A549 (cell line): ENCODE measurements at places on chromosomes 2 and 18.

GRCh38 chr2:85794038-85794441 lies 40.2 kb downstream of the ATOH8 start:
- DNase-seq = no peak

- DNase-seq = no peak
Observed at GRCh38 chr2:110741491-110741980, 9.2 kb downstream of the ACOXL start.

GRCh38 chr18:45167631-45168280 lies 447.5 kb upstream of the SLC14A2 start:
- DNase-seq = no peak

DNA sequence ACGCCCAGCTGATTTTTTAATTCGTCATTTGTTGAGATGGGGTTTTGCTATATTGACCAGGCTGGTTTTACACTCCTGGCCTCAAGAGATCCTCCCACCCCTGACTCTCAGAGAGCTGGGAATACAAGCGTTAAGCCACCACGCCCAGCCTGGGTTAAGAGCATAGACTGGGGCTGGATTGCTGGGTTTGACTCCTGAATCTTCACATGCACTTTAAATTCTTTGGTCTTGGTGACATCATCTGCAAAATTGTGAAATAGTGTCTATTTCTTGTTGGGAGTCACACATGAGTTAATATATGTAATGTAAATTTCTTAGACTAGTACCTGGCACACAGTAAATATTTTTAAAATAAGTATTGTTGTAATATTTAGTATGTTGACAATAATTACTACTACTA lies 257.4 kb downstream of the DOK6 start:
- no peak for DNase-seq

GRCh38 chr2:218397820-218398436 lies 1.7 kb upstream of the CTDSP1 start:
- peak; percentile 65 for DNase-seq

DNA sequence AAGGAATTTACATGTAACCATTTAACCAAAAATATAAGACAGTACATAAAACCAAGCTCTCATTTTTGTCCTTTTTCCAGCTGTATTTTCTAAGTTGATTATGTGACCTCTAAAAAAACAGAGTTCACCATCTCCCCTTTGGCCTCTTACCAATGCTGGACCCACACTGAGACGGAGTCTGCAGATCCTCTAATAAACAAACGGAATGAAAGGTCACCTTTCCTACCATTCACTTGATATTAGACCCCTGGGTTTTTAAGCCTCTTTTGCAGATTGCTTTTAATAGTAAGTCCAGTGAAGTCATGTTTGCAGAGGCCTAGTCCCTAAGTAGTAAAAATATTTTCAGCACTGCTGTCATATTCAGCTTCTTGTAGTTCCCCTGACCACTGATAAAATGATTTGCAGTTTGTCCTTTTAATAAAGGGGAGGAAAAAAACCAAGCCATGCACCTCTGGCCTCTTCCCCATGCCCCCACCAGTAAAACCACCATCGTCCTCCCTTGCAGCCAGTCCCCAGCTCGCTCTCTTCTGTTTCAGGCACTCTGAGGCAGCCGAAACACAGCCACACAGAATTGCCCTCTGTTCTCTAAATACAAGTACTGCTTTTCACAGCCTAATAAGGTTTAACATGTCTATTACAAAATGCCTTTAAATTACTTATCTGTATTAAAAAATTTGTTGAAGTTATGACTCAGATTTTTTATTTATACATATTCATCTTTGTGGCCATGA lies 427.5 kb downstream of the PARD3B start:
- no peak for DNase-seq

- DNase-seq = no peak
Observed at GRCh38 chr2:212773808-212774339, 235.3 kb upstream of the ERBB4 start.

GRCh38 chr2:200747668-200748618 lies 63.8 kb upstream of the BZW1 start:
- peak; percentile 94 for DNase-seq

GRCh38 chr2:3023531-3023930 lies 354.1 kb downstream of the EIPR1 start:
- DNase-seq = no peak

DNA sequence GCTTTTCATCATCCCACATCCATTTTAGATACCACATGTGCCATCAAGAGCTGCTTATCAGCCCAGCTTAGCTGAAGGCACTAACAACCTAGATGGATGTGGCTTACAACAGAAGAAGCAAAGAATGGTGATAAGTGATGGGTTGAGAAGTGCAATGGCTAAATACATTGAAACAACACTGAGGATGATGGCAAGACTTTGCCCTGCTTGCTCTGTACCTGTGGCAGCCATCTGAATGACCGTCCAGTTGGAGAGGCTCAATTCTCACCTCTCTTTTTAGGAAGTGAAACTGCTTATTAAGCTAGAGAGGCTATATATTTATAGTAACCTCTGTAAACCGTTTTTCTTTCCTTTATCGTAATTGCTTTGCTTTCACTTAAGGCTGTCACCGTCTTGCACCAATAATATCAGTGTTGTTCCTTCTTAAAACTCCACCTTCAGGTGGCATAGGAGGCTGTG lies 5.7 kb downstream of the GPATCH11 start:
- DNase-seq = no peak

DNA sequence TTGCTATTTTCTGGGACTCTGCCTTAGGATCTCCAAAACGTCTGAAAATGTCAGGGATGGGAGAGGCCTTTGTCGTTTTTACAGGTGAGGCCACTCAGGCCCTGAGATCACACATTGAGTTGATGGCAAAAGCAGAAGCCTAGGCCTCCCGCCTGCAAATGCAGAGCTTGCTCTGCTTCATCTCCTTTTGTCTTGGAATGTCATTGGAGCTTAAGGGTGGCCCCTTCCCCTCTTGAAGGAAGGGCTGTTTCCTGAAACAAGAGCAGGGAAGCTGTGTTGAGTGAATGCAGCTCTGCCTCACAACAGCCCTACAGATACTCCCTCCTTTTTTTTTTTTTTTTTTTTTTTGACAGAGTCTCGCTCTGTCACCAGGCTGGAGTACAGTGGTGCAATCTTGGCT lies 123.5 kb downstream of the GLI2 start:
- no peak for DNase-seq

DNA sequence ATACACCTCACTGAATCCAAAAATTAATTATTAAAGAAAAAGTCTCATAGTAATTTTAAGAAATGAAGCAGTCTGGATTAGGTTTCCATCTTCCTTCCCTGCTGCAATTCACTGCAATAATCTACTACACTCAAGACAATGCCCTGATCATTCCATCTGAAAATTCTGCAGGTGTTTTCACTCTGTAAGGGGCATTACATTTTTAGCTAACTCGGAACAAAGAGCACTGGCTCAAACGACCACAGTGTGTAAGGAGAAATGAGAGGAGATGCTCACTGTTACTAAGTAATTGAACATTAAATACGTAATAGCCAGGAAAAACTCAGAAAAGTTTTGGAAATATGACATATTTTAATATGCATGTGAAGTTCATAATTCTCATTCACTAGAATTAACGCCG lies 1.3 kb downstream of the B4GALT6 start:
- DNase-seq = no peak

GRCh38 chr18:35172009-35172408 lies 68.8 kb upstream of the ZNF397 start:
- no peak for DNase-seq

- no peak for DNase-seq
Observed at GRCh38 chr2:218282173-218282991, 9.9 kb downstream of the TMBIM1 start.

- DNase-seq = peak; percentile 33
Observed at GRCh38 chr2:106868275-106868674, 17.7 kb downstream of the ST6GAL2 start.

DNA sequence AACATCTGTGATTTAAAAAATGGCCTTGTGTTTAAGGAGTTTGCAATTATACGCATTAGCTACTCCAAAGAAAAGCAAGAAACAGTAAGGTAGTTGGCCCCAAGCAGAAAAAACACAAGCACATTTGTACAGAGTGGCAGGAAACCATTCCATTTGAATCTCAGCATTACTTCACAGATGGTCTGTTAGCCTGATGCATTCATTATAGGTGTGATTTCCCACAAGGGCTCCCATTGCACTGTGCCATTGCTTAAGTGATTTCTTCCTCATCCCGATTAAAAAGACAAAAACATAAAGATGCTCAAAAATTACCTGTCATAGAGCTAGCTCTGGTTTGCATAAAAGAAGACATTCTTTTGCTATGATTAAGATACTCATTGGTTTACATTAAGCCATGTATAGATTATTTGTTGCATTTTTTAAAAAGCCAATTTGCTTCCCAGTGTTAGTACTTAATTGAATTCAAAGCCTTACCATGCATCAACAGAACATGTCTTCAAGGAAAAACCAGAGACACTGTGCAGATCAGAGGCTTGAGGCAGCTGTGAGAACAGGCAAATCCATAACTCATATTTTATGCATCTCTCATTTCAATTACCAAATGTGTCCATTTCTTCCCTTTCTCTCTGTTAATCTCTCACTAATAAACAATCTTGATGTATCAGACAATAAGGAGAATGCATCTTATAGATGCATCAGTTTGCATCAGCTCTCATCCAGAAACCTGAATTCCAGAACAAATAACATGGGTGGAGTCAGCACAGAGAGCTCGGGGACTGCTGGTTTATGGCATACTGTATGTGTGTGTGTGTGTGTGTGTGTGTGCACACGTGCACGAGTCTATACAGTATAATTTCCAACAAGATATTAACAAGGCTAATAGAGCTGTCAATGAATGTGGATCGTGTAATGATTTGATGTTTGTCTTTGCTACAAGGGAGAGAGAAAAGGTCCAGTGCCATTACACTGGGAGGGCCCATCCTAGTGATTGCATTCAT lies 558.6 kb upstream of the HS6ST1 start:
- DNase-seq = no peak

- DNase-seq = no peak
Observed at GRCh38 chr18:44961288-44961995, 280.8 kb downstream of the SETBP1 start.

DNA sequence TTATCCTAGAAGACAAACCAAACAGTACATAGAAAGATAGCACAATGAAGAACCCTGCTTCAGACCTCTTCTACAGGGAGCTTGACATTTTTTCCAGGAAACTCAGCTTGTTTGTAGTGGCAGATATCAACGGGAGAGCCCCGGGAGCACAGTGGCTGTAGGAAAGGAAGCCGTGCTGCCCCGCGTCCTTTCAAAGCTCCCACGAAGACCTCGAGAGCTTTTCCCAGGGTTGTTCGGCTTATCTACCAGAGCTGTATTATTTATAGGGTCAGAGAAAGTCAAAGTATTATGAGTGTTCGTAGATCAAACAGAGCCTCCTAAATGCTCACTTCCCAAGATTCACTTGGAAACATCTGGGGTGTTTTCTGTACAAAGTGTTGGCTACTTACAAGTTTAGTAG lies 167.1 kb upstream of the COPS8 start:
- DNase-seq = no peak

DNA sequence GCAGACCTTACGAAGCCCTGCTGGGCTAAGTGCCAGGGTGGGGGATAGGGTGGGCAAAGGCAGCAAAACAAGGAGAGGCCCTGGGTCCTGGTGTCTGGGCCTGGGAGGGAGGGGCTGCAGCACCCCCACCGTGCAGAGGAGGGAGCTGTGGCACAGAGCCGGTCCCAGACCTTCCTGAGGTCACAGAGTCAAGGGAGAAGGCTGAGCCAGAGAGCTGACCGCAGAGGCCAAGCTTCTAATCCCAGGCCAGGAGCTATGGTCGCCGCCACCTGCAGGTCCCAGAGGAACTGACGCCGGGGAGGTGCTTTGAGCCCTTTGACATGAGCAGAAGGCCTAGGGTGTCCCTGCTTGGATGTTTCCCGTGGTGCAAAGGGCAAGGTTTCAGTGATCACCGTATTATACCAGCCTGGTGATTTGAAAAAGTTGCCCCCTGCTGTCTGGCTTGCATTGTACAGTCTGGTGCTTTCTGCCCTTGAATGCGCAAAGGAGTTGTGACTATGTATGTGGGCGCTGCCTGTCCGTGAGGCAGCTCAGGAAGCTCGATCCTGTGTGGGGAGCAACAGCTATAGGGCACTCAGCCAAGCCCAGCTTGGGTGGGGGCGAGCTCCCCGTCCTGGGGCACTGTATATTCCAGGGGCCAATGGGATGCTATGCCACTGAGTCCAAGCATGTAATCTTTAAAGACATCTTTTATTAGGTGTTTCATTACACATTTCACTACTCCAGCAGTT lies 44.3 kb downstream of the EDAR start:
- no peak for DNase-seq

DNA sequence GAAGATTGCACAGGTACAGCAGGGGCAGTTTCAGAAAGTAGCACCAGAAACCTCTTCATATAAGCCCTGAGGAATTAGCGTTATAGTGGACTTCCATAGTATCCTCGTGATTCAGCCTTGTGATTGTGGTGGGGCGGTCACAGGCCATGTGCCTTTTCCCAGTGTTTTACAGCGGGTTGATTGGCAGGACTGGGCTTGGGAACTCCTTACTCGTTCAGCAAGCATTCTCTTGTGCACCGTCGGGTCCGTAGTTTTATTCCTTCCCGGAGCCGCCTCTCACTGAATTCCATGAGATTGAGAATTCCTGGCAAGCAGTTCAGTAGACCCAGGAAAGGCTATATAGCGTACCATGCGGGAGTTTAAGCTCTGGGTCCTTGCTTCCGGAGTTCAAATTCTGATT lies 5.2 kb downstream of the COPS8 start:
- no peak for DNase-seq

- no peak for DNase-seq
Observed at GRCh38 chr2:219228041-219228910, 1.2 kb downstream of the ATG9A start.

- no peak for DNase-seq
Observed at GRCh38 chr2:2687745-2688144, 356.7 kb upstream of the MYT1L start.

GRCh38 chr18:54086046-54086802 lies 138.2 kb downstream of the MBD2 start:
- DNase-seq = no peak

GRCh38 chr2:134290358-134290757 lies 36.5 kb downstream of the MGAT5 start:
- no peak for DNase-seq

GRCh38 chr2:233270366-233270765 lies 18.9 kb downstream of the ATG16L1 start:
- no peak for DNase-seq

DNA sequence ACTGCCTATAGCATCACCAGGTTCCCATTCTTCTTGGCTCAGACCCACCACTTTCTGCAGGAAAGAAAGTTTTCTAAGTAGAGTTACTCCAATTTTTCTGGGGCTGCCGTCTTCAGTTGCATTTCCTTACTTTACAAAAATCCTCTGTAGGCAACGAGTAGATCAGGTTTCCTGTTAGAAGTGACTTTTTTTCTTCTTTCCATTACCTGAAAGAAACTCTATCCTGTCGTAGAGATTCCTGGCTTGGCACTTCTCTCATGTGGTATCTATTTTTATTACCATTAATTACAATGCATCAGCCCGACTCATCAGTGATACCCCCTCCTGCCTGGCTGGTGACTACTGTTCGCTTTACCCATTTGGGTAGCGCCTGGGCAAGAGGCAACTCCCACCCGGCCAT lies 5.6 kb upstream of the SIX2 start:
- no peak for DNase-seq

GRCh38 chr2:203694191-203694590 lies 12.2 kb upstream of the CD28 start:
- DNase-seq = no peak
